Stimulated activated CD4-positive, alpha-beta T cell treated with anti-CD3 and anti-CD28 coated beads, Interleukin-12 subunit alpha, Interleukin-12 subunit beta, amount 100 ng/mL, for 4 hours (primary cell): ENCODE measurements at places on chromosomes 11 and 22.

- DNase-seq: no peak
Measured at GRCh38 chr11:40241524-40242051, 1217.9 kb downstream of the LRRC4C start.

- no peak for DNase-seq
Measured at GRCh38 chr11:6556139-6556949, 47.1 kb downstream of the RRP8 start.

- no peak for DNase-seq
Measured at GRCh38 chr22:47102648-47103047, 340.2 kb downstream of the TBC1D22A start.

DNA sequence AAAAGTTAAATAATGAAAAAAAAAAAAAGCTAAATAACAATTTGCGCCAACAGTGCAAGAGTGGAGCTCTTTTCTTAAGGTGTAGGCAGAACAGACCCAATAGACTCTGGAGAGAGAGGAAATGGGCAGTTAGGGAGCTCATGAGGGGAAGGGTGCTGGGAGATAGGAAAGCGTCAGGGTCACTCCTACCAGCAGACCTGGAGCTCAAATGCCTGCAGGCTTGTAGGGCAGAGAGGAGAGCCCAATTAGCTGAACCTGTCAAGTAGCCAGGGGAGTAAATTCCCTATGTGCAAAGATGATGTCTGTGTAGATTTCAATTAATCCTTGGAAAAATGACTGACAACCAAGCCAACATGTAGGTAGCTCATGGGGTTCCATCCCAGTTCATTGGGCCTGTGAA, 73.0 kb downstream of the RAB30 start:
- DNase-seq: no peak

DNA sequence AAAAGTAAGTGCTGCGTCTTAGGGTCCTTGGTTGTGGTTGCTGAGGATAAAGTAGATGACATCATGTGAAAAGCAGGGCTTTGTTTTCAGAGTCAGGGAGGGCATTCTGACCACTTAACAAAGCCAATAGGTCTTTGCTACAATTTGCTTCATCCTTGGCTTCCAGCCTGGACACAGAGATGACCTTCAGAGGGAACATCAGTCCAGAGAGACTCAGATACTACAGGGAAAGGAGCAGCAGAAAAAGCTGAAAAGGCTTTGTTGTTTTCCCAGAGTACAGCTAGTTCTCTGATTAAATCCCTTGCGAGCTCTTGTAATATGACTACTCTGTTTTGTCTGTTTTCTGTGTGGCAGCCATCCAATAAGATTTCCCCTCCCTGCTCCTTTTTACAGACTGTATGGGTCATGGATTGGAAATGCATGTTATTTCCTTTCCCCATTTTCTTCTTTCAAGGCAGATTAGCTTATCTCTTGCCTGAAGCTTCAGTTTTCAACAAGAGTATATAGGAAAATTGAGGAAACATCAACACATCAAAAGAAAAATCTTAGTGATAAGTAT, 31.9 kb downstream of the ATG13 start:
- no peak for DNase-seq

- no peak for DNase-seq
Measured at GRCh38 chr11:34680918-34681586, 60.2 kb downstream of the EHF start.

DNA sequence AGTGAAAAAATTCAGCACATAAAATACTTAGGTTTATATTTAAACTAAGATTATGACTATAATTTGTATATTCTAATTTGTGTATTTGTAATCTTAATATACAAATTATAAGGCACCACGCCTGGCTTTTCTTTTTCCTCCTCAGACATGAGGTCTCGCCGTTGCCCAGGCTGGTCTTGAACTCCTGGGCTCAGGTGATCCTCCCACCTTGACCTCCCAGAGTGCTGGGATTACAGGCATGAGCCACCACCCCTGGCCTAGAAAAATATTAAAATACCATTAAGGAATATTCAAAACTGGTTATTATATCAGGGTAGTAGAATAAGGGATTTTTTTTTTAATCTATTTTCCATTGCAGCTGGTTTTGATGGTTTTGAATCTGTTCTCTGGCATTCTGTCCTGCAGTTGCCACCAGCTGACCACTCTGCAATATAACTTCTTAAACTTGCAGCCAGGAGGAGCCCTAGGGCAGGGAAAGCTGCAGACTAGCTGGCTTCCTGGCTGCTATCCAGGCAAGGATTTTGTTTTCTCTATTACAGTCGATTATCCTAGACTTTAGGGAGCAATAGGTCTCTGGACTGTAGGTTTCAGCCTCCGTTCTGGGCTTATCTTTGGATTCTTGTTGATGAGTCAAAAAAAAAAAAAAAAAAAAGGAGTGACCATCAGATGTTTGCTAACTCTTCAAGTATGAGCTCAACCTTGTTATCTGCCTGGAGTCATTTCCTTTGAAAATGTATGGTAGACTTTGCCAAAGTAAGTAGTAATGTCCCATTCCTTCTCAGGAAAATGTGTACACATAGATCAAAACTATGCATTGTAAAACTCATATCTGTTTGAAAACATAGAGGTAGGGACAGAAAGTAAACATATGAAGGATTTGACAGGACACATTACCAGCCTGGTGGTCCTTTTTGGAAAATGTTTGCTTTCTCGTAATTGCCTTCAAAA, 13.2 kb downstream of the POLA2 start:
- DNase-seq: no peak

DNA sequence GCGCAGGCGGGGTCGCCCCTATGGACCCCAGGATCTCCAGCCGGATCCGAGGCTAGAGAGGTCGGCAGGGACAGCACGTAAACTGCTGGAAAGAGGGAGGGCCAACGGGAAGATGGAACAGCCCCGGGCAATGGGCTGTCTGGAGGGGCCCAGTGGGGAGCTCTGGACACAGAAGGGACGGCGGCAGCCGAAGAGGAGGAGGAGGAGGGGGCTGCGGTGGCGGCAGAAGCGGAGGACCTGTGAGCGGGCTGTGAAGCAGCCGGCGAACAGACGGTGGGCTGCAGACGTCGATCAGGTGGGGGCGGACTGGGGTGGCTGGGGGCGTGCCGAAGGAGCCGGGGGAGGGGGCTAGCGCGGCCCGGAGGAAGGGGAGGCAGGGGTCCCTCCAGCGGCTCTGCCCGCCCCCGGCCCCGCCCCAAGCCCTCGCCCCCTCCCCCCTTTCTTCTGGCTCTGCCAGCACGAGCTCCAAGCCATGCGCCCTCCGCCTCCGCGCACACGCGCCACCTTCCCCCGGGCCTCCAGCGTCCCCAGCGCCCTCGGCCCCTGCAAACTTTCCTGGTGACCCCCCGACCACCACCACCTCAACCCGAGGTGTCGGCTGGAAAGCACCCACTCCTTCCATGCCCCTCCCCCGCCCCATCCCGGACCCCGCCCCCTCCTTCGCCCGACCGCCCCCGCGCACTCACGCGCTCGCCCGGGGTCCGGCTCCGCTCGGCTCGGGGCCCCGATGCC, 432 bp downstream of the TNKS1BP1 start:
- peak; percentile 33 for DNase-seq

GRCh38 chr22:44407987-44408828, 89.8 kb downstream of the RTL6 start:
- DNase-seq: no peak

DNA sequence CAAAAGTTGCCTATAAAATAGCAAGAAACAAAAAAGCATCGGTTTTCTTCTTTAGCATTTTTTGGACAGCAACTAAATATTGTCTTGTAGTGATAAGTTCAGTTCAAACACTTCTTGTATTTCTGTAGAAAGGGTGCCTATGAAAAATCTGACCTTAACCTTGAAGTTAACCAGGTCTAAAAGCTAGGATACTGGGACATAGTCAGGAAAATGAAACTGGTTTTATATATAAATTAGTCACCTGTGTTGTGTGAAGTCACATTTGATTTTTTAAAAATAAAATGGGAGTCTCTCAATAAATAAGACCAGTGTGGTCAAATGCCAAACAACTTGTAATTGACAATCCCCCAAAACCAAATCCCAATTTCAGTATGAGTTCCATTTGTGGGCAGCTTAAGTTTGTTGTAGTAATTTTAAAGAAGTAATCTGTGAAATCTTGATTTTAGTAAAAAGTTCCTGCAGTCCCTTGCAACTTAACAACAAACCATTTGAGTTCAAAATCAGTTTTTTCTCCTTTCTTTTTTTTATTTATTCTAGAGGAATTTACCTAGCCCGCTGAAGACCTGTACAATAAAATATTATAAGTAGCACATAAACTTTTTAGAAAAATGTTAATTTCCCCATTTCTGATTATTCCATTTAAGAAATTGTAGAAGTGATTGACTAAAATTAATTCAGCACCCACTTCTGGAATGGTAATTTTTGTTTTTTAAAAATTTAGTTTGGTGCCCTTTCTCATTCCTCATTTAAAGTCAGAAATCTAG, 84.5 kb upstream of the PPARA start:
- no peak for DNase-seq

DNA sequence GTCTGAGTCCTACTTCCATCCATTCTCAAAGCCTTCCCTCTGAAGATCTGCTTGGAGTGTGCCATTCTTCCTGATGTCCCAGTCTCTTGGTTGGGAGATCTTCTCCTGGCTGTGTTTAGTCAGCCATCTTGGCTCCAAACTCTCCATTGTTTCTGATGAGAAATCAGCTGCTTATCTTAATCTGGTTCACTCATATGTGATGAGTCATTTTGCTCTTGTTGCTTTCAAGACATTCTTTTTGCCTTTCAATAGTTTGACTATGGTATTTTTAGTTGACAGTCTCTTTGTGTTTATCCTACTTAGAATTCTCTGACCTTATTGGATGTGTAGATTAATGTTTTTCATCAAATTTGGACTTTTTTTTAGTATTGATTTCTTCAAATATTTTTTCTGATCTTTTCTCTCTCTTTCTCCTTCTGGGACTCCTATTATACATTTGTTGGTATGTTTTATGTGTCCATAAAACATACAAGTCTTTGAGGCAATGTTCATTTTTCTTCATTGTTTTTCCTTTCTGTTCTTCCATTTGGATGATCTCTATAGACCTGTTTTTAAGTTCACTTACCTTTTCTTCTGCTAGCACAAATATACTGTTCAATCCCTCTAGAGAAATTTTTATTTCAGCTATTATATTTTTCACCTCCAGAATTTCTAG, 77.2 kb upstream of the CLPB start:
- no peak for DNase-seq

GRCh38 chr11:96337541-96338431, 5.2 kb downstream of the MAML2 start:
- DNase-seq: peak; percentile 28

- DNase-seq: no peak
Measured at GRCh38 chr11:133828871-133829270, 16.4 kb downstream of the SPATA19 start.

GRCh38 chr22:37922191-37922590, 16.1 kb downstream of the MICALL1 start:
- no peak for DNase-seq
